ENCODE measurements at places on chromosomes 6 and 20.

DNA sequence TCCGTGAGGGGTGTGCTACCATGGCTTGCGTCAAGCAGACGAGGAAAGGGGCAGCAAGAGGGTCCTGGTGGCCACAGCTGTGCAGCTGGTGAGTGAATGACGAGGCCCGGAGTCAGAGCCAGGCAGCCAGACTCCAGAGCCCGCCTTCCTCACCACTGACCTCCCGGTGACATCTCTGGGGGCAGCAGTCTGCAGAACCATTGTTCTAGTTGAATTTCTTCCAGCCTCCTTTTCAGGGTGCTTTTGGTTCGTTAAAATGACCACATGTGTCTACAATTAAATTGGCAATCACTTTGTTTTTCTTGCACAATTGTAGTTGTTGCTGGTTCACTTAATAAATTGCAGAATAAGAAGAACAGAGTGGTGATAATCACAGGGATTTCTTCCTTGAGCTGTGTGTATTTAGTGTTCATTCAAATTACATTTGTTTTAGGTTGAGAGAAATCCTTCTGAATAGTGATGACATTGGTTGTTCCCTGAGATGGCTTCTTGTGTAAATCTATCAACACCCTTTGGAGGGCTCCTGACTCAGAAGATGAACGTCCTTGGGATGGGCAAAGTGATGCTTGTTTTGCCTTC is 96.4 kb downstream of the TULP4 start:
- no peak for DNase-seq

- no peak for DNase-seq
Measured at GRCh38 chr20:36045373-36045714, 77.0 kb downstream of the CNBD2 start.

- DNase-seq = no peak
Measured at GRCh38 chr6:33749401-33749800, 2.7 kb upstream of the IP6K3 start.

- DNase-seq = no peak
Measured at GRCh38 chr20:35192118-35192872, 20.4 kb downstream of the PROCR start.

DNA sequence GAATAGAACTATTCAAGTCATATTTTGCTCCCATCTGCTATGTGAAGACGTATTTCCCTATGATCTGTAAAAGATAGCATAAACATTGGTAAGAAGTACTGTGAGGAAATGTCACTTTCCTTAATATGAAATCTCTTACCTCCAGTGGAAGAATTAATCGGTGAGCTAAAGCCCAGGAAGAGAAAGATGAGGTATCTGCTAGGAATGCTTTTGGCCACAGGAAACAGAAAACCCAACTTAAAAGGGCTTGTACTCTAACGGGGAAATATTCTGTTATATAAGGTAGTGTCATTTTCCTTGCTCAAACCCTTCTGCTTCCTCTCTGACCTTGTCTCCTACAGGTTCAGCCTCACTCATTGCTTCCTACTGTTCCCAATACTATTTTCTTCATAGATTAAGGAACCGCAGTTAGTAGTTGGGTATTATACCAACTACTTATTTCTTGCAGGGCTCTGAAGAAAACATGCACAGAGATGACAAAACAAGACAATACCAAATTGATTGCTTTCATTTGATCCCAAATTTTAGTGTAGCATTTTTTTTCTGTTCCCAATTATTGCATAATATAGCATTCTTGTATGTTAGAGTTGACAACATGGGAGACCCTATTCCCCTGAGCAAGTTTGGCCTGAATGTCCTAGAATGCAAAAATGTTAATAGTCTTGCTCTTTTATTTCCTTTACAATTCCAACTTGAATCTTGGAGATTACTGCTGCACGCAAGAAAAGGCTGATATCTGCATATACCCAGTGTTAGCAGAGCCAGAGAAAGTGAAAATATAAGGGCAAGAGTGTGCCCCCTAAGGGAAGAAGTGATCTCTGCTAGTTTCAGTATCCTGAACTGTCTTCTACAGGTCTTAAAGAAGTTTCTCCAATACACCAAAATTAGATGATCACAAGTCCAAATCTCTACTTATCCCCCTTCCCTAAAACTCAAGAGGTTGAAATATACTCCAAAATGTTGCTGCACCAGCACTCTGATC is 65.3 kb downstream of the AFG1L start:
- no peak for DNase-seq

DNA sequence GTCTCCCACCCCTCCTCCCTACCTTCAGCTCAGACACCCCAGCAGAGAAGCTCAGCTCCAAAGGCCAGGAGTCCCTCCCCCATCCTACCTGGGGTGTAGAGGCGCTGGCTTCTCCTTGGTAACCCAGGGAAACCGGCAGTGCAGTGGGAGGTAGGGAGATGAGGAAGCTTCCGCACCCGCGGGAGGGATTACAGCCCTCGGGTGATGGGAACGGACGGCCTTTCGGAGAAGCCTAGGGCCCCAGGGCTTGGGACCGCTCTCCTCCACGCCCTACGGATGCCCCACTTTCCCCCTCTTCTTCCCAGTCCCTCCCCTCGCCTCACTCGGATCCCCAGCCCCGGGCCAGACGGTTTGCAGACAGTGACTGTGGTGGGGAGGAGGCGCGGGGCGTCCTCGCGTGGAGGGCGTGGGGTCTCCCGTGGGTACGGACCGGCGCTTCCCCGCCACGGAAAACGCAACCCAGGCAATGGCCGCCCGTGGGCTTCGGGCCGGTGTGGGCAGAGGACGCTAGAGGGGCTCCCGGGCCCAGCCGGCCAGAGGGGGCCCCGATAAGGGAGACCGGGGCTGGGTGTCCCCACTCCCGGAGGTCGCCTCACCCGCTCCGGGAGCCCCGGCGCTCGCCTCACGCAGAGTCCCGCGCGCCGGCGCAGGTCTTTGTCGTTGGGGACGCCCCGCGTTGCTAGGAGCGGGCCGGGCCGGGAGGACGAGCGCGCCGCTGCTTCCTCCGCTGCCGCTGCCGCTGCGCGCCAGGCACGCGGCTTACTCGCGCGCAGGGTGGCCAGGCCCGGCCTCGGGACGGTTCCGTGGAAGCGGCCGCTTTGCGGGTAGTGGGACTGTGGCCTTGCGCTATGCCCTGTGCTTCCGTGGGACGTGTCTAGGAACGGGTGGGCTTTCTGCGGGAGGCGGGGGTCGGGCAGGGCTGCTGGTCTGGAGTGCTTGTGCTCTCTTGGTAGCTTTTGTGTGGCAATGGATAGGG is 15.8 kb downstream of the AARS2 start:
- no peak for DNase-seq

DNA sequence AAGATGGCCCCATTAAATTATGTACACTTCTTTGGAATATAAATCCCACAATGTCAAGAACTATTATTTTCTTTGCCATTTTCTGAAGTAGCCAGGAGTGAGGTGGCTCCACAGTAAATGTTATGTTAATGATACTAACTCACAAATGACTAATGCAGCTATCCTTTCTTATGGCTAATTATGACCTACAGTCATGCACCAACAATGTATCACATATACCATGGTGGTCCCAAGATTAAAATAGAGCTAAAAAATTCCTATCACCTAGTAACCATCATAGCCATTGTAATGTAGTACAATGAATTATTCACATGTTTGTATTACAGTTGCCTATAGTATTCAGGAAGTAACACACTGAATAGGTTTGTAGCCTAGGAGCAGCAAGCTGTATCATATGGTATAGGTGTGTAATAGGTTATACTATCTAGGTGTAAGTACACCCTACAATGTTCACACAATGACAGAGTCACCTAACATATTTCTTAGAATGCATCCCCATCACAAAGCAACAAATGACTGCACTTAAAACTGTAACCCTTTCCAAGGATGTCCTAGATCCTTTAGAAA is 15.3 kb downstream of the ECHDC1 start:
- DNase-seq = no peak

DNA sequence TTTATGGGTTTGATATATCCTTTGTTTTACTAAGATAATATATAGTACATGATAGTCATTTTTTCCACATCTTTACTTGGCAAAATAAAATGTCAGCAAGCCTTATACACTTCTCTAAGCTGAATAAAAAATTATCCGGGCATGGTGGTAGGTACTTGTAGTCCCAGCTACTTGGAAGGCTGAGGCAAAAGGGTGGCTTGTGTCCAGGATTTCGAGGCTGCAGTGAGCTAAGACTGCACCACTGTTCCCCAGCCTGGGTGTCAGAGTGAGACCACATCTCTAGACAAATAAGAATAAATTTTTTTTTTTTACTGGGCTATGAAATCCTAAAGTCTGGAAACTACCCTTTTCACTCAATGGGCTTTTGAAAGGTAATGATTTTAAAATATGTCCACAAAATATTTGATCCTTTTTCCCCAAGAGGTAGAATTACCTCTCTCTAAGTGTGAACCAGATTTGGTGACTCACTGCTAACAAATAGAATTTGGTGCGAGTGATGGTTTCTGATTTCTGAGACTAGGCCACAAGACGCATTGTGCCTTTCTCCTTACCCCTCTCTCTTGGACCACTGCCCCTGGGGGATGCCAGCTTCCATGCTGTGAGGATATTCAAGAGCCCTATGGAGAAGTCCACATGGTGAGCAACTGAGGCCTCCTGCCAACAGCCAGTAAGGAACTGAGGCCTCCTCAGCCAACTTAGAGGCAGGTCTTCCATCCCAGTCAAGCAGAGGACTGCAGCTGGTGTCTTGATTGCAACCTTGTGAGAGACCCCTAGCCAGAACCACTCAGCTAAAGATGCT is 84.2 kb upstream of the ZNFX1 start:
- DNase-seq = no peak

DNA sequence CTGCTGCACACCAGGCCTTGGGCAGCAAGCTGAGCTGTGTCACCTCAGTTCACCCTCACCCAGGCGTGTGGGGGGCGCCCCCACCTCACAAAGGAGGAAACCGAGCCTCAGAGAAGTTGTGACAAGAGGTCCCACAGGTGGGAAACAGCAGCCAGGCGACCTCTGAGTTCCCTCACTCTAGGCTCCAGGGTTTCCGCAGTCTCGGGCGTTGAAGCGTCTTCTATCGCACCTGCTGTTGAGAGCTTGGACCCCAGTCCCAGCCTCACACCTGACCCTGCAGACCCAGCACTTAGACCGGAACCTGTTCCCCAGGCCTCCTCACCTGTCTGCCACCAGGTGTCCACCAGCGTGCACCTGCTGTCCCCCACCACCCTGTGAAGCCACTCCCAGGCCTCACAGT is 22.3 kb upstream of the APMAP start:
- DNase-seq = no peak

DNA sequence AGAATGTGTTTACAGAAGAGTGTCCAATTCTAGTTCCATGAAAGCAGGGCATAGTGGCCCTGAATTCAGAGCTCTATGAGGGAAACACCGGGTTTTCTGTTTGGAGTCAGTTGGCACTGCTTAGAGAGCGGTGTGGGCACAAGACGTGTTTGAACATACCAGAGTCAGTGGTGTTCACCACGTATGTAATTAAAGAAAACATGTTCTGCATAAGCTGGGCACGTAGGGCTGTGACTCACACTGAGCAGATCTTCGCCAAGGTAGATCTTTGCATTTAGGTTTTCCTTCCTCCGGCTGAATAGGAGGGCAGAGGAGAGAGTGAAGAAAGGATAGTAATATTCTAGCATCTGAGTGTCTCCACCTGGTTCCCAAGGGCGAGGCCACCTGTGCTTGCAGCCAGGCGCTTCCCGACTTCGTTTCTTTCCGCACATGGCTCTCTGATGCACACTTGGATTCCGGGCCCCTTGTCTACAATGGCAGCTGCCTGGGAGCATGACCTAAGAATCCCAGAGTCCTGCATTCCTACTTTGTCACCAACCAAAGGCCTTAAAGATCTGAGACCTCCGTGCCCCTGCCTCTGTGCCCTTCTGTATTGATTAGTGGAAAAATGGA is 136.2 kb downstream of the ERMARD start:
- DNase-seq = no peak

- no peak for DNase-seq
Measured at GRCh38 chr6:138454981-138455706, 44.1 kb downstream of the NHSL1 start.

DNA sequence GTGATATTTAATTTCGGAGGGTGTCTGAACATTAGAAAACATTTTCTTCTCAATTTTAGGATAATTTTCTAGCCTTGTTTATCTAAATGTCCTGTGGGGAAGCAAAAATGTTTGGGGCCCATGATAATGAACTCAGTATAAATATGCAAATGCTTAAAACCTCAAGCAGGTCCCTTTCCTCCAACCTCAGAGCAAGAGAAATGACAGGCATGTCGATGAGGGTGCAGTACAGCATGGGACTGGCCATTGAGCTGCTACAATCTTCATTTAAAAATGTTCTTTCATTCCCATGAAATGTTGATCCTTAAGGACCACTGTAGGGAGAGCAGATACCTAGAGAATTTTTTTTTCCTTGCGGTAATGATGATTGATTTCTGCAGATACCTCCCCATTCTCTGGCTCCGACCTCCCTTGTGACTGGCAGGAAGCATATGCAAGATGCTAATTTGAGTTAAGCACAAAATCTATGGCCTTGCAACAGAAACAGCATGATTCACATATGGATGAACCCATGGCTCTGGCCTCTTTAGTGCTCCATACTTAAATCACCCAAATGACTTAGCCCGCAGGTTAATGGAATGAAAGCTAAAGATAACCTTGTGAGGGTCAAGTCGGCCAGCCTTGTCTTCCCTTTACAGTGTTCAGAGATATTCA is 243.3 kb downstream of the SOX4 start:
- DNase-seq = no peak

- no peak for DNase-seq
Measured at GRCh38 chr6:2917801-2918445, 14.8 kb upstream of the SERPINB9 start.

DNA sequence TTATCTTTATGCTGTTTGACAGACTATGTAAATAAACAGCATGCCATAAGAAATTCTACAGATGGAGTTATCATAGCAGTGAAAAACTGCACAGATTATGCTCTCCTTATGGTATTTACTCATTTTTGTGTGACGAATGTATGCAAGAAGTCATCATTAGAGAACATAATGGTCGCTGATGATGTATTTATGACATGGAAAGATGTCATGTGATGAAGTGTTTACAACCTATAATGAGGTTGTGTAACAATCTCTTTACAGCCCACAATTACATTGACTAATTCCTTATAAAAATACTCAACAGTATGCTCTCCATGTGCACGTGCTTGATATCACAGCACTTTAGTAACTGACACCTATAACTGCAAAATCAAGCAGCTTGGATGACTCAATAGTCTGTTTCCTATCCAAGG is 192.4 kb downstream of the BMP2 start:
- no peak for DNase-seq

GRCh38 chr6:39209911-39210310 is 19.4 kb downstream of the KCNK5 start:
- DNase-seq = no peak

- DNase-seq = no peak
Measured at GRCh38 chr6:168062346-168063289, 16.4 kb downstream of the FRMD1 start.

- no peak for DNase-seq
Measured at GRCh38 chr6:149273318-149273717, 44.2 kb upstream of the TAB2 start.

GRCh38 chr6:83976871-83977270 is 56.7 kb upstream of the MRAP2 start:
- no peak for DNase-seq
